RCC 7860 (cell line): ENCODE measurements at places on chromosomes 2 and 18.

DNA sequence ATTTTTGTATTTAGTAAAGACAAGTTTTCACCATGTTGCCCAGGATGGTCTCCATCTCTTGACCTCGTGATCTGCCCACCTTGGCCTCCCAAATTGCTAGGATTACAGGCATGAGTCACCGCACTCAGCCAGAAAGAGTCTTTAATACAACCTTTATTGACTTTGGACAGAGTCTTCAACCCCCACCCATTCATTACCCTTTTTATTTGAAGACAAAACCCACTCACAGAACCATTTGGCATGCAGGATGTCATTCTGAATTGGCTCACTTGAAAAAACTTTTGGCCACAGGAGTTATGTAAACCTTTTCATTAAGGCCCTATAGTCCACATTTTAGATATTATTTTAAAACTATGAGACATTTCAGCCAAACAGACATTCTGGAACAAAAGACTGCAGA lies 217.9 kb upstream of the RND3 start:
- DNase-seq = no peak

DNA sequence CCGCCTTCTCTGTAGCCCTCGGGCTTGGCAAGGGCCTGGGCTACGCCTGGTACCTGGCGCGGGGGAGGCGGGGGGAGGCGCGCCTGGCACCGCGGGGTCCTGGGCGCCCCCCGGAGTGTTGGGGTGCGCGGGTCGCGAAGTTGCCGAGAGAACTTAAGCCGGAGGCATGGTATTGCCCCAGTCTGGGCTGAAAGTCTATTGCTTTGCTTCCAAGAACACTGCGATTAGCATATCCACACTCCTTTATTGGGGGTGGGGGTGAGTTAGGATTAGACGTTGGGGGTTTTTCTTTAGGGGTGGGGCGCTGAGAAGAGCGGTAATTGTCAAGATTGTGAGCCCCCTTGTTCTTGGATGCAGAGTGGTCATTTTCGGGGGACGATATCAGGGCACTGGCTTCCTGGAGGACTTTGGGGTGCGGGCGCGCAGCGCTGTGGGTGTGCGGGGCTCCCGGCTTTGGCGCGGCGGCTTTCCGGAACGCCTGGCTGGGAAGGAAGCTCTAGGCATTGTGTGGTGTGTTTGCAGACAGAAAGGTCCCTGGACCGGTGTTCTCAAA lies 798 bp downstream of the TANC1 start:
- DNase-seq = no peak

GRCh38 chr2:72915907-72916742 lies 1.2 kb upstream of the EMX1 start:
- no peak for DNase-seq

DNA sequence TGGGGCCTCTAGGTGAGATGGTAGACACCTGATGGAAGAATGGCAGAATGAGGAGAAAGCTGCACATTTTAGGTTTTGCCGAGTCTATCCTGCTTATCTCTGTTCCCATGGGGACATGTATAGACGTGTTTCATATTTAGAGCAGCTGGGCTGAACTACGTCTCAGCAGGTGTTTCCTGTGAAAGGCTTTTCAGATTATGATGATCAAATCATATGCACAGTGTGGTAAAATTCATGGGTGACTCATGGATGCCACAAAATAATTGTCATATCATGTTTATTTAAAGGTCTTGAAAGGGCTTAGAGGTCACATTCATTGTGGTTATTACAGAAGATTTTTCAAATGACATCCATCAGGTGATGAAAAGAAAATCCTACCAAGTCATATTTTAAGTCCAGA lies 90.5 kb downstream of the ICOS start:
- DNase-seq = peak; percentile 33

GRCh38 chr2:102672107-102672776 lies 52.9 kb downstream of the SLC9A2 start:
- DNase-seq = no peak

- no peak for DNase-seq
Measured at GRCh38 chr2:17149945-17150344, 368.3 kb downstream of the RAD51AP2 start.

GRCh38 chr2:149021271-149021719 lies 17.2 kb upstream of the LYPD6B start:
- no peak for DNase-seq

DNA sequence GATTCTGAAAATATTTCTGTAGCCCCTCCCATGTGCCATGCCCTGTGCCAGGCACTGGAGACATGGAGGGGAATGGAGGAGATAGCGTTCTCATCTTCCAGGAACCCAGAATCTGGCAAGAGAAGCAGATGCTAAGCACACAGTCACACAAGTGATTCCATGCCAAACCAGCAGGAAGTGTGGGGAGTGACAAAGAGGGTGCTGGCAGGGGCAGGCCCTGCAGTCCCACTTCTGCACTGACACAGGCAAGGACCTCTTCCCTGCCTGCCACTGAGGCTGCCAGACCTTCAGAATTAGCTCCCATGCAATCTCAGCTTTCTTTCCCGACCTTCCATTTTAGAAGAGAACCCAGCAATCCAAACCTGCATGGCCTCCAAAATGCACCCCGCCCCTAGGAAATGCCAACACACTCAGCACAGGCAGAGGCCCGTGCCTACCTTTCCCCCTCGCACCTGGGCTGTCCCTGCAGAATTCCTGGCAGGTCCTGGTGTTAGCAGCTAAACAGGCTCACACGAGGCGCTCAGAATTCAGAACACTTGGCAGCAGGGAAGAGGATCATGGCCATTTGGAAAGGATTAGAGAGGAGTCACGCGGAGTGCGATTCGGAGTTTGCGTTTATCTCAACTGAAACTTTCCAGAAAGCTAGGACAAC lies 155.3 kb downstream of the MSH2 start:
- peak; percentile 25 for DNase-seq

DNA sequence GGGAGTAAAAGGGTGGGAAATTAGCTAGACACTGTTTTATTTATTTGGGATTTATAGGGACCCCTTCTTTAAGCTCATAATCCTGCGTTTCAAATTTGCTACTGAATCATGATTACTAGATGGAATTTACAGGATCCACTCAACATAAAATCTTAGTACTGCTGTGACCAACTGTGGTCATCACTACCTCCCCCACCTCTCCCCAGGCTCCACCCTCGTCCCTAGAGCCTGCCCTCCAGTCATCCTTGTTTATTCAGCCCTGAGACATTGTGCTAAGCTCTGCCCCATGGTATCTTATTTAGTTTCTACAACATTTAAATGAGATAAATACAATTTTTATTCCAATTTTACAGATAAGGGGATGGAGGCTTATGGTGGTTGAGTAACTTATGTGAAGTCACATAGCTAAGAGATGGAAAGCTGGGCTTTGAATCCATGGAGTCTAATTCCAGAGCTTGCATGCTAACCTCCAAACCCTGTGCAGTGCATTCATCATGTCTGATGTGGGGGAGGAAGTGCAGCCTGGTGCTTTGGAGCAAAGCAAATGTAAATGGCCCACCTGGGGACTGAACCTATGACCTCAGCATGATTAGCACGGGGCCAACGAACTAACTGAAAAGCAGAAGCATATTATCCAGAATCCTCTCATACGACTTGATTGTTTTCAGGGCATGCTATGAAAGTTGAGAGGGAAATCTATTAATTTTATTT lies 502.4 kb downstream of the TMEM182 start:
- no peak for DNase-seq

GRCh38 chr18:939166-939565 lies 34.5 kb downstream of the ADCYAP1 start:
- DNase-seq = peak; percentile 49

GRCh38 chr2:66845307-66845706 lies 410.4 kb downstream of the MEIS1 start:
- no peak for DNase-seq

GRCh38 chr2:191434072-191434471 lies 188.9 kb downstream of the MYO1B start:
- DNase-seq = no peak

DNA sequence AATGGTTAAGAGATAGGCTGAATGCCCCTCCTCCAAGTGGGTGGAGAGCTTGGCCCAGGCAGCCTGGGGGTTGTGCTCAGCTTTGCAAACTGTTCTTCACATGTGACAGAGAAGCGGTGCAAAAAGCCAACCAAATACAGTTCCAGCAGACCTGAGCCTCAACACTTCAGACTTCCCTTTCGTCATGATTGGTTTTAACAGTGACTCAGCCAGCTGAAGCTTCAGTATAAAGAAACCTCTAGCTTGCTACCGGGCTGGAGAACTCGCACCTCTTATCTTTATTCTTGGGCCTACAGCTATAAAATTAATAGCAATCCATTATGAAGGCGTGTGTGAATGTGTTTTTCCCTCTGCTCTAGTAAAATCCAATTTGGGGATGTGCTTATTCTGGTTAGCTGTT lies 20.0 kb downstream of the SETBP1 start:
- no peak for DNase-seq

DNA sequence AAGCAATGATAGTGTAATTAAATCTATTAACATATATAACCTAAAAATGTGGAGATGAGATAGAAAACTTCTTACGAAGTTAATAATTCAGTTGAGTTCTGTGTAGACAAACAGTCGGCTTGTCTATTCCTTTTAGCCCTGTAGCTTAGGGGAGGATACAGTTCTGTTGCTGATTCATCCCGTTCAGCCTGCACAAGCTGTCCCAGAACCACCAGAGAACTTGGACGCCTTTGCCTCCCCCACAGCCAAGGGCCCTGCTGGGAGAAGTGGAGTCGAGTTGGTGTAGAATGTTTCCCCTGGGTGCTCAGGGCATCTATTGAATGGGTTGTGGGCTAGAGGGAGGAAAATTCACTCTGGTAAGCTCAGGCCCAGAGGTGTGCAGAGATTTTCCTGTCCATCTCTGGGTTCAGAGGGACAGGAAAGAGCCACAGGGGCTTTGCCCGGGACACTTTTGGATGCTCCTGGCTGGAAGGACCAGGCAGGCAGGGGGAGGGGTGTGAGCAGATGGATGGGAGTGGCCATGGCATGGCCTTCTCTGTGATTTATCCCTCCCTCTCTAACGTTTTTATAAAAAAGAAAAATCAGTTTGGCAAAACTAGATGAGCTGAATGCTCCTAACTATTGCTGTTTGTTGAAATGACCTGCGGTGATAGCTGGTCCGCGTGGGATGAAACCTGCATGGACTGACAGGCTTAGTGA lies 42.8 kb upstream of the GALR1 start:
- peak; percentile 59 for DNase-seq

- peak; percentile 39 for DNase-seq
Measured at GRCh38 chr2:108575132-108575966, 41.1 kb downstream of the LIMS1 start.

DNA sequence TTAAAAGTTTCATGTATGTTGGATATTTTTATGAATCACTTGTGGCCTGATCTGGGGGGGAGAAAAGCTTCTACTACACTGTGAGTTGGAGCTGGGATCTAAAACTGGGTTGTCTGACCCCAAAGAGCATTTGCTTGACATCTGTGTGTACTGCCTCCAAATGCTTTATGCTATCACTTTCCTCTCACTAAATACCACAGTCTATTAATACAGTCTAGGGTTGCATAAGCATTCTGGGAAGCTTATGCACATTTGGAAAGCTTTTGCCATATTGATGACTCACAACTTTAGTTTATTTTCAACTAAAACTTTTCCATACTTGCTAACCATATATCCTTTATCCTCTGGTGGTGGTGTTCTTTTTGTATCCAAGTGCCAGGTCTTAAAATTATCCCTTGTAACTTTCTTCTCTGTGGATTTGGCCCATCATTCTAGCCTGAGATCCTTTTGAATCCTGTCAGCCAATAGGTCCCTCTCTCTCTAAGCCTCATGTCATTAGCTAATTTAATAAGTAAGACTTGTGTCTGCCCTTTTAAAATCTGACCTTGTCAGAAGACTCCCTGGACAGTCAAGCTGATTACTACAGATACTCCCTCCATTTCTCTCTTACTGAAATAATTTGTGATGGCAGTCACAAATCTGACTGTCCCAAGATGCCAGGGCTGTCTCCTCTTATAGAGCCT lies 72.7 kb downstream of the NXPH2 start:
- peak; percentile 32 for DNase-seq

- DNase-seq = no peak
Measured at GRCh38 chr2:195500879-195501278, 156.1 kb upstream of the SLC39A10 start.

GRCh38 chr2:150135223-150135883 lies 352.1 kb downstream of the RND3 start:
- DNase-seq = peak; percentile 82

- peak; percentile 13 for DNase-seq
Measured at GRCh38 chr2:229141424-229142025, 129.6 kb downstream of the PID1 start.

DNA sequence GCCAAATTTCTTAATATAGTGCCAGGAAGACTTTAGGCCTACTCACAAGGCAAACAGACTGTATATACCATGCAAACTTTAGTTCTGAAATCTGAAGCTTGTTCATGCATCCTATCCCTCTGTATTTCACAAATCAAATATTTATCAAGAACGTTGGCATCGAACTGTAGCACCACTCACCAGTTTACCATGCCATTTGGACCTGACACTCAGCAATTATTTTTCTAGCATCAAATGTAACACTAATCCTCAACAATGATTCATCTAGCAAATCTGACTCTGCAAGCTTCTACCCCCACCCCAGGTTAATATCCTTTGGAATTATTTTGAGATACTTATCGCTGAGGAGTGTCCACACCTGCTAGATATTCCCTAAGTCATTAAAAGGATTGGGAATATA lies 1506.6 kb downstream of the LRP1B start:
- no peak for DNase-seq

DNA sequence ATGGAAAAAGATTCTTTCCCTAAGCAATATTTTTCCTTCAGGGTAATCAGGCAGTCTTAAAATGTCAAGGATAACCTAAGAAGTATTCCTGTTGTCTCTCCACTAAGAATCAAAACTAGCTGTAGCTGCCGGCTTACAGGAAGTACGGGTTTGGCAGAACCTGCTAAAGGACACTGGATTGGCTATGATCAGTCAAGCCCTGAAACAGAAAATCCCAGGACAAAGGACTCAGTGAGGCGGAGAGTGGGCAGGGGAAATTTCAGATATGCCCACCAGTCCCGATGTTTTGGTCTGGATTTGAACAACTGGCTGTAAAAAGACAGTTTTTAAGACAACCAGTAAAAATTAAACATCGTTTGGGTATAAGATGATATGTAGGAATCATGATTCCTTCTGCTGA lies 155.7 kb downstream of the HDAC4 start:
- DNase-seq = no peak

- DNase-seq = no peak
Measured at GRCh38 chr2:8317418-8317817, 364.4 kb upstream of the ID2 start.

GRCh38 chr2:186918495-186918894 lies 69.5 kb upstream of the ZSWIM2 start:
- DNase-seq = no peak

- DNase-seq = no peak
Measured at GRCh38 chr18:63956755-63957154, 7.7 kb downstream of the HMSD start.

DNA sequence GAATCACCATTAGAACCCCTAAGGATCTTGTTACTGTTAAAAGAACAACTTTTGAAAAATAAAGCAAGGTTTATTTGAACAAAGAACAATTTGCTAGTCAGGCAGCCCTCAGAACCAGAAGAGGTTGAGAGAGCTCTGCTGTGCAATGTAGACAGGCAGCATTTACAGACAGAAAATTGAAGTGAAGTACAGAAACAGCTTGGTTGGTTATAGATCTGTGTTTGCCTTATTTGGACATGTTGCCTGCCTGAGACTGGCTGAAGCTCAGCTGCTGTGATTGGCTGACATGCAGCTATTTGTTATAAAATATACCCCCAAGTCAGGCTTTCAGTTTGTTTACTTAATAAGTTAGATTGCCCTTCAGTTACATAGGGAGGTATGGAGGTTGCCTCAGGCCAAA lies 12.5 kb downstream of the MSTN start:
- DNase-seq = no peak
